ENCODE measurements at places on chromosomes 3 and 15.

DNA sequence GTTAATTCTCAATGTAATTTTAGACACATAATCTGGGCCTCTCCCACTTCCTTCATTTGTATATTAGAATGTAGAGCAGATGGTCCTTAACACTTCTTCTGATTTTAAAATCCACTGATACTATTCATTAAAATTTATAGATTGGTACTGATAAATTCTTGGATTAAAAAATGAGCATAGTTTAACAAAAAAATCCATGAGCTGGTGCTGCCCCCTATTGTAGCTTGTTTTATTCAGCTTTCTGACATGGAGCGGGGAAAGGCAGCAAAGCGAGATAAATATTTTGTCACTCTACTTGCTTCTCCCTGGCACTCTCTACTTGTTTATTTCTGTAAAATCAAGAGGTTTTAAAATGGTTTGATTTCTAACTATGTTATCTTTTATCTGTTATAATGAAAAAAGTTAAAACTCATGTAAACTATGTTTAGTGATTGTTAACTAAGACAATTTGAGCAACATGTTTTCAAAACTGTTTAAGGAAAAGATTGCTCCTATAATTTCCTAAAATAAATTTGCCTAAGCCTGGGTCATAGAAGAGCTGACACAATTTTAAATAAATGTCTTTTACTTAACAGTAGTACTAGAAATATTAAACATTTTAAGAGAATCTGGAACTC lies 26.5 kb upstream of the PLOD2 start:
- H3K4me3 ChIP-seq = no peak overlapping the region
- H3K36me3 ChIP-seq = no peaks in the 10 kb centered on the region
- peaks cover 4% of the 10 kb centered on the region for H3K4me1 ChIP-seq

GRCh38 chr3:30502742-30503073 lies 103.7 kb upstream of the TGFBR2 start:
- H3K4me1 ChIP-seq = no peaks in the 10 kb centered on the region
- no peaks in the 10 kb centered on the region for H3K36me3 ChIP-seq
- H3K27ac ChIP-seq = no peak overlapping the region
- no peaks in the 10 kb centered on the region for H3K27me3 ChIP-seq

DNA sequence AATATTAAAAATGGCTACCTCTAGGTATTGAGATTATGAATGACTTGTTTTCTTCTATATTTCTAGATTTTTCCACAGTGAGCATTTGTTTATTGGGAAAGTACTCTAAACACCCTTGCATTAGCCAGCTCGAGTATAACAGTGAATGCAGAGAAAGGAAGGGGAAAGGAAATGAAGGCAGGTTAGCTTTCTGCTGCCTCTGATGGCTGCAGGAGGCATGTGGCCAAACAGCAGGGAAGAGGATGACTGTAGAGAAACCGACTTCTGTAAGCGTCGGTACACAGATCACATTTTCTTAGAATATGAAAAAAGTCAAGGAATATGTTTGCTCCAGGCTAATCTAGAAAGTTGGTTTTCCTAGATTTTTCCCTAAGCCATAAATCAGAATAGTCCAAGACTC lies 19.8 kb downstream of the GNB5 start:
- H3K4me3 ChIP-seq = no peak overlapping the region
- no peaks in the 10 kb centered on the region for H3K27me3 ChIP-seq

GRCh38 chr3:73718326-73719110 lies 93.8 kb upstream of the PDZRN3 start:
- no peaks in the 10 kb centered on the region for H3K27me3 ChIP-seq
- no peaks in the 10 kb centered on the region for H3K4me1 ChIP-seq
- no peak for DNase-seq
- no peaks in the 10 kb centered on the region for H3K36me3 ChIP-seq
- no peak overlapping the region for H3K4me3 ChIP-seq

GRCh38 chr3:71563827-71564226 lies 19.7 kb downstream of the FOXP1 start:
- no peaks in the 10 kb centered on the region for H3K36me3 ChIP-seq
- no peak overlapping the region for H3K27ac ChIP-seq
- H3K4me3 ChIP-seq = no peak overlapping the region
- no peak for DNase-seq
- peaks cover 7% of the 10 kb centered on the region for H3K4me1 ChIP-seq

GRCh38 chr3:126349071-126349470 lies 8.1 kb downstream of the KLF15 start:
- no peak overlapping the region for H3K4me3 ChIP-seq
- no peak for DNase-seq
- no peak overlapping the region for H3K27ac ChIP-seq
- peaks cover 7% of the 10 kb centered on the region for H3K27me3 ChIP-seq

- peaks cover 16% of the 10 kb centered on the region for H3K4me1 ChIP-seq
- peaks cover 4% of the 10 kb centered on the region for H3K27me3 ChIP-seq
- no peak overlapping the region for H3K4me3 ChIP-seq
- H3K27ac ChIP-seq = peak overlapping the region; percentile 76
- DNase-seq = no peak
Measured at GRCh38 chr3:64943866-64944265, 256.1 kb upstream of the ADAMTS9 start.

- H3K27ac ChIP-seq = peak overlapping the region; percentile 15
- no peak for DNase-seq
- peaks cover 75% of the 10 kb centered on the region for H3K4me1 ChIP-seq
- H3K27me3 ChIP-seq = peaks cover 29% of the 10 kb centered on the region
- H3K36me3 ChIP-seq = peaks cover 89% of the 10 kb centered on the region
Measured at GRCh38 chr3:37739579-37740290, 121.9 kb upstream of the CTDSPL start.

DNA sequence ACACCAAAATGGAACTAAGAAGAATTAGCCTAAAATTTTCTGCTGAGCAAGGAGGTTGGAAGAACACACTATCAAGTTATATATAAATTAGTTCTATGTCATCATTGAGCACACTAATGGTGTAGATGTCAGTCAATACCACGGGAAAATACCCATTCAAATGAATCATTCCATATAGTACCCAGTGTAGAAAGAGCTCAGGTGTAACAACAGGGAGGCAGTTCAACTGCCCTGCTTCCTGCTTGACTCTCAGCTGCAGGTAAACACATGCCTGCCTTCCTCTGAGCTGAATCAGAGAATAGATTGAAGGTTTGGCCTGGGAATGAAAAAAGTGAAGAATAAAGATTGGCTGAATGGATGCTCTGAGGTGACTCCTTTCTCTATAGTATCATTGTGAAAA lies 1088.0 kb downstream of the AGBL1 start:
- no peaks in the 10 kb centered on the region for H3K4me1 ChIP-seq
- no peaks in the 10 kb centered on the region for H3K36me3 ChIP-seq
- no peak overlapping the region for H3K4me3 ChIP-seq
- no peak for DNase-seq
